Midbrain (tissue), 1 donor: ENCODE measurements at places on chromosomes 16 and 17.

DNA sequence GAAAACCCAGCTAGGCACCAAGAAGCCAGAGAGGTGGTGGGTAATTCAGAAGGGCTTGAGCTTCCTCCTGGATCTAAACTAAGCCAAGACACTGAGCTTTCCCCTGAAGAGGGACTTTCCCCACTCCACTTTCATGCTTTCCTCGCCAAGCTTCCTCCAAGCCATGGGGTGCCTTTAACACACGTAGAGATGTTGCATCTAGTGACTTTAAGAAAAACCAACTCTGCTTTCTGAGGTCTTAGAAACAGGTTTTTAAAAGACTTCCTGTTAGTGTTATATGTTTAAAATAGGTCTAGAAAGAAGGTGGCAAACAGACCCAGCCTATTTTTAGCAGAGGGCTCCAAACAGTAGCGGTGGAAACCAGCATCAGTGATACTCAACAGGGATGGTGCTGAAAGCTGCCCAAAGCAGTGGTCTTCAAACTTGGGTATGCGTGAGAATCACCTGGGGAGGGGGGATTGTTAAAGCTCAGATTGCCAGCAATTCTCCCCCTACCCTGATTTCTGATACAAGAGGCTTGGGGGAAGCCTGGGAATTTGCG, 585.6 kb downstream of the CDH13 start:
- DNase-seq, result no peak

DNA sequence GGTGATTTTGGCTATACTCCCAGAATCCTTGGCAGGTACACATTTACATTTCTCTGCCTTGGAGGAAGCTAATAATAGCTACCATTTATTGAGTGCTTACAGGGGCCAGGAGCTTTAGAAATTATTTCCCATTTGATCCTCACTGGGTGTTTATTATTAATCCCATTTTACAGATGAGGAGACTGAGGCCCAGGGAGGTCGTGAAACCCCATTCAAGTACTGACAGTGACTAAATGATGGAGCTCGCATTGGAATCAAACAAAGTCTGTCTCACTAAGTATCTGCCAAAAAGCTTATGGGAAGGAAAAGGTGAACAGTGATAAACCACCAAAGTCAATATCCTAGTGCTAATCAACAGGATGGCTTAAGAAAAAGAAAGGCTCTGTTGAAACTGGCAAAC, 33.3 kb upstream of the XYLT1 start:
- no peak for DNase-seq

GRCh38 chr17:42159796-42160530, 5.2 kb upstream of the RAB5C start:
- no peak for DNase-seq

DNA sequence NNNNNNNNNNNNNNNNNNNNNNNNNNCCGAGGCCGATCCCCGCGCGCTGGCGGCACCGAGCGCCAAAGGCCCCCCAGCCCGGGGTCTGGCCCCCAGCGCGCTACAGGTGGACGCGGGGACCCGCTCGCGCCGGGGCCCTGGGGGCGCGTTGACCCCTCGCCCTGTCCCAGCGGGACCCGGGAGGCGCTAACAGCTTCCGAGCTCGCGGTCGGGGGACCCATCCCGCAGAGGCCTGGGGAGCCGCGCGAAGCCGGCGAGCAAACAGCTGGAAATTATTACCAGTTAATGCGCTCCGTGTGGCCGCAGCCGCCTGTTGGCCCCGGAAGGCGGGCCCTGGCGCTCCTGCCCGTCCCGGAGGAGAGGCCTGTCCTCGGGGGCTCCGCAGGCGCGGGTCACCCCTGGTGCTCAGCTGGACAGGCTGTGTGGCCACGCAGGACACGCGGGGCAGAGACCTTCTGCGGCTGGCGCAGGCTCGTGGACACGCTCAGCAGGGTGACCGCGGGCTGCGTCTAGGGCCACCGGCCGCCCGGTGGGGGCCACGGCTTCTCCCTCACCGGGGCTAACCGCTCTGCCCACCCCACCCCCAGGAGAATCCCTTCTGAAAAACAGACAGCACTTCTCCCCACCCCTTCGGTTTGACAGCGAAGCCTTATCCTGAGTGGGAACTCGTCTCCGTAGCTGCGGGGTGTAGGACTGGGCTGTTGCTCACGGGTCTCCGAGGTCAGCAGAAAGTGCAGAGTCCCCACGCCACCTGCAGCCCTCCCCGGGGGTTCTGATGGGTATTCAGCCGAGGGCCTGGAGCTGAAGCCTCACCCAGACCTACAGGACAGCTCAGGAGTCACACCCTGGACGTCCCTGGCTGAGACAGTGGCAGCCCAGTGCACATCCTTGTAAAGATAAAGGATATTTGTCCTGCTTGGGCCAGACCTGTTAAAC, 138.7 kb upstream of the RPH3AL start:
- no peak for DNase-seq

- peak; percentile 21 for DNase-seq
These were observed 10.1 kb downstream of the IRF8 start for GRCh38 chr16:85908889-85909589.

DNA sequence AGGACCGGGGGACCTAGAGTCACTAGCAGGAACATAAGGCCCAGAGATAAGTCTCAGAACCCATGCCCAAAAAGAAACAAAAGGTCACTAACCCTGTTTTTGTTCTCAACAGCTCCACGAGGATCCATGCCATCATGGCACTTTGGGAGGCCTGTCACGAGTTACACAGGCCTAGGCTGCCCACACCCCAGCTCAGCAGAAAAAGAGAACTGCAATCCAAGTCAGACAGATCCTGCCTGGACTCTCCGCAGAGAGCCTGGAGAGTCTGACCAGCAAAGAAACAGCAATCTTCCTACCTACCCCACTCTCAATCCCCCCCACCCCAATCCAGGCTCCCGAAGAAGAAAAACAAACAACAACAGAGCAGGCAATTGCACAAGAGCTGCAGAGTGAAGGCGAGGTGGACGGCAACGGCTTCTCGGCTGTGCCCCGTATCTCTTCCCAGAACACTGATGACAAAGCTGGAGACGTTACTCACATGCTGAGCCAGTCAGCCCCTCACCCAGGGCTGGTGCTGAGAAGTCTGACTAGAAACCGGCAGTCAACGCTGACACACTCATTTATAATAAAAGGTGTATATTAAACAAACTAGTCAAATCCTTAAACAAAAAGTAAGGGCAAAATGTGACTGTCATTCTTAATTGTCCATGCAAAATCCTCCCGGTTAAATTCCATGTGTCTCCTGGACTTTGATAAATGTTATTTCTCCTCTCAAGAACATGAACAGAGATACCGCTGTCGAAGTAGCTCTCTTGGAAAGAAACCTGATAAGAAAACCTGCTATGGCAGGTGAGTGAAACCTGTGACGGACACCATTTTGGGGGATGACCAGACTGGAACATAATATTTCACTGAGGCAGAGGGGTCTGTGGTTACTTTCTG, 89.3 kb downstream of the SMG6 start:
- peak; percentile 77 for DNase-seq

DNA sequence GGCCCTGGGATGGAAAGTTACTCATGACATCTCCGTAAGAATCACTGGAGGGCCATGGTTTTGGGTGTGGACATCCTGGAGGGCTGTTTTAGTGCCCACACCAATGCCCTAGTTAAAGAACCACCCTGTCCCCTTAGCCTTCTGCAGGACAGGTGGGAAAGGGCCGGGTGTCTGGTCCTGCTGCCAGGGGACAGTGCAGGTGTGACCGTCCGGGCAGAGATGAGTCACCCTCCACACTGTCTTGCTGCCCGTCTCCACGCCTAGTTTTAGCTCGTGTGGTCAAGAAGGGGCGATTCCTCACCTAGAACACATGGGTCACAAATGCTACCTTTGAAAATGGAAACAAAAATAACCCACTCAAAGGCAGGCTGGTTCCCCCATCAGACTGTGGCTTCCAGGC, 17.0 kb downstream of the CEP295NL start:
- DNase-seq, result no peak

DNA sequence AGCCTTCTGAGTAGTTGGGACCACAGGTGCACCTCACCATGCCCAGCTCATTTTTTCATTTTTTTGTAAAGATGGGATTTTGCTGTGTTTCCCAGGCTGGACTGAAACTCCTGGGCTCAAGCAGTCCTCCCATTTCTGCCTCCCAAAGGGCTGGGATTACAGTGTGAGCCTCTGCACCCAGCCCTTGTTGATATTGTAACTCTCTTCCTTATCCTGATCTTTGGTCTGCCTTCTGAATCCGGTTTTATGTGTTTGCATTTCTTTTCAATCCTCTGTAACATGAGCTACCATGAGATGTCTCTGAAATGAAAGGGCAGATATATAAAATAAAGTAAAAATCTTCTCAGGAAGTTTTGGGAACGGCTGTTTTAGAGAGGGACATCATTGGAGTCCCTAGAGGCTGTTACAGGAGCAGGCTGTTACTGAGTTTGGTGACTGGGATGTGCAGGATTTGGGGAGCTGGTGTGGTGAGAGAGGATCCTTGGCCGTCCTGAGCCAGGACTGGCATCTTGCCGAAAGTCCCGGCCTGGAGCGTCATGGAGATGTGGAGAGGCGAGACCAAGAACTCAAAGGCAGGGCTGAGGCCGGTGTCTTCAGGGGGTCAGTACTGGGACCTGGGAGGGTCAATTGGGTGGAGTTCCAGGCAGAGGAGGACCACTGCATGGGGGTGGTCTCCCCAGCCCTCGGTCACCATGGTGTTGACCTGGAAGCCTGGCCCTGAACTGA, 39.4 kb downstream of the ATP2C2 start:
- DNase-seq, result no peak

DNA sequence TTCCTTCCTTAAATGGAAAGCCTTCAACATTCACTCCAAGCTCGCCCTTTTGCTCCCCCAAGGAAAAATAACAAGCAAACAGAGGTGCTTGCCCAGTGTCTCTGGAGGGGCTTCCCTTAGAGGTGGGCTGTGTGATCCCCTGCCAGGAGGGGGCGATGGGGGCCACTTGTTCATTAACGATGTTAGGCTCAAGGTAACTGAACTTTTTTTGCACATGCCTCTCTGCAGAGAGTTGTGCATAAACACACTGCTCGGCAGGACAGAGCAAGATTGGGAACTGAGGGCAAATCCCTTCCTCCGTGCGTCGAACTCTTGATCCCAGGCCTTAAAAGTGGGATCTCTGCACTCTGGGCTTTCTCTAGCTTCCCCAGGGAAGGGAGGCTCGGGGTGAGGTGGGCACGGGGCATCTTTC, 15.5 kb upstream of the NAGLU start:
- no peak for DNase-seq

GRCh38 chr16:79181419-79181818, 419.1 kb downstream of the MAF start:
- no peak for DNase-seq

- DNase-seq, result no peak
These were observed 4.5 kb downstream of the RIPOR1 start for GRCh38 chr16:67533024-67533560.

GRCh38 chr17:57623620-57624019, 121.5 kb downstream of the CCDC182 start:
- DNase-seq, result no peak

GRCh38 chr17:18141210-18141803, 32.8 kb downstream of the MYO15A start:
- peak; percentile 62 for DNase-seq

DNA sequence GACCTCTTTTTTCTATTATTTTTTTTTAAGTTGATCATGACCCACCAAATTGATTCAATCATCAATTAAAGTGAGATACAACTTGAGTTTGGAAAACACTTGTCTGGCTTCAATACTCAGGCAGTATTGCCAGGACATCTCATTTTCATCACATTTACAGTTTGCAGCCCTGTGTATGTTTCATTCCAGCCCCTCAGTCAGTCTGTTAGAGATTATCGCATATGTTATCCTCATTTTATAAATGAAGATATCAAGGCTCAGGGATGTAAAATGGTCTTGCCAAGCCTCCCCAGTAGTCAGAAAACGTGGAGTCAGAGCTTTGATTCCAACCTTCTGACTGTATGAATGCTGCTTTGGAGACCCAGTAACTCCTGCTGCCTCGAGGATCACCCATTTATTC, 87.3 kb upstream of the CACNG3 start:
- no peak for DNase-seq

GRCh38 chr17:74582633-74583032, 9.4 kb downstream of the CD300LD start:
- no peak for DNase-seq

- no peak for DNase-seq
These were observed 223.1 kb downstream of the ZNF423 start for GRCh38 chr16:49632795-49633184.

DNA sequence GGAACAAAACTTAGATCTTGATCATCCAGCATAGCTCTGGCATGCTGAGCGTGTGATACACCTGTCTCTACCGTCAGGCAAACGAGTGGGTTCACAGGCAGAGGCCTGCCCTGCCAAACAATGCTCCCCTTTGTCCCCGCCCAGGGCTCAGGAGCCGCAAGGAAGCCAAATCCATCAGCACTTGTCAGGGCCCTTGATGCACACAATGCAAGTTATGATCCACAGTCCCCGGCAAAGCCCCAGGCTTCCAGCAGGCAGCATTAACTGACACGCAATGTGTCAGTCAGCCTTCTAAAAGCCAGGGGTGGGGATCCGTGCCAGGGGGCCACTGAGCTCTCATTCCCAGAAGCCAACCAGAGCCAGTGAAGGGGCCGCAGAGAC, 460.9 kb downstream of the SLC39A11 start:
- no peak for DNase-seq

GRCh38 chr17:15511142-15511541, 43.7 kb upstream of the CDRT4 start:
- peak; percentile 16 for DNase-seq
